Cortex of kidney (tissue), 1 donor: ENCODE measurements at places on chromosomes 2 and 18.

- no peak for DNase-seq
Observed at GRCh38 chr2:150909613-150910012, 352.1 kb downstream of the RBM43 start.

GRCh38 chr2:122999258-122999657 is 1025.8 kb upstream of the CNTNAP5 start:
- DNase-seq, result no peak

GRCh38 chr18:11284811-11285210 is 135.4 kb upstream of the PIEZO2 start:
- DNase-seq, result no peak

GRCh38 chr2:237696461-237696860 is 69.1 kb downstream of the LRRFIP1 start:
- no peak for DNase-seq

DNA sequence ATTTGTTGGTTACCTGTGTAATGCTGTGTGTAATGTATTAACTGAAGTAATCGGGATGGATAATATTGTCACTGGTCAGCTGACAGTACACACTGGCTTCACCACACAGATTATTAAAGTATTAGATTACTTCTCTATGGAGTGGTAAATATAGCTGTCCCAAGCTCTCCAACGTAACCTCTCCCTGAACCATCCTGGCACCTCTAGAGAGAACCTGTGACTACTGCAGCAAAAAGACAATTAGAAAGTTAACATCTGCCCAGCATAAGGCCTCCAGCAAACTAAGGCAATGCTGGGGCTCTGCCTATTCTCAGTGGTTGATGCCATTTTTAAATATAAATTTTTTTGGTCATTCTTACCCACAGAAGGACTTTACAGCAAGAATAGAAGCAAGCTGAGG is 351.3 kb downstream of the GPD2 start:
- no peak for DNase-seq

GRCh38 chr2:73307720-73308119 is 14.4 kb upstream of the EGR4 start:
- no peak for DNase-seq

- no peak for DNase-seq
Observed at GRCh38 chr18:44857081-44857480, 176.4 kb downstream of the SETBP1 start.

- no peak for DNase-seq
Observed at GRCh38 chr18:53147472-53147871, 807.5 kb downstream of the DCC start.

- DNase-seq, result no peak
Observed at GRCh38 chr2:79292958-79293315, 133.4 kb upstream of the REG3A start.

- DNase-seq, result no peak
Observed at GRCh38 chr2:230537531-230537976, 121.6 kb downstream of the SP100 start.

DNA sequence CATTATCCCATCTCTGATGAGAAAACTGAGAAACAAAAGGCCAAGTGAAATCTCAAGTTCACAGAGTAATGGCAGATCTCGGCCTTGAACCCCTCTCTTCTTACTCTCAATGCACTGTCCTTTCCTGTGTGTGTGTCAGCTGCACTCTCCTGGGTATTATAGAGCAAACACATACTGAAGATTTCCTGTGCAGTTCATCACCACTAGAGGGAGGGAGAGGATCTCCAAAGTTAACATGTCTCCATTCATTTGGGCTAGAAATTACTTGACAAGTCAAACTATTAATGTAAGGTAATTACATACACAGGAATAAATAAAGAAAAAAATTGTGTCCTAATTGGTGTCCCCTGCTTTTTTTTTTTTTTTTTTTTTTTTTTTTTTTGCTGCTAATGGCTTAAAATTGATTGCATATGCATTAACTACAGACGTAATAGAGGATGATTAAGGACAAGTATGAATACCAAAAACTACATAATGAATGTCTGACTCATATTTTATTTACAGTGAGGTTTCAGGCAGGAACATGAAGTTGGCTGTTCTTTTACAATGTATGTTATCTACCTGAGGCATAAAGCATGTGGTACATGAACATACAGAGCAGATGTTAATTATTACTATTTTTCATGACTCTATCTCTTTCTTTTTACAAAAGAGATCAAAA is 269.2 kb downstream of the NYAP2 start:
- DNase-seq, result no peak

- no peak for DNase-seq
Observed at GRCh38 chr2:153214337-153214736, 264.2 kb downstream of the RPRM start.

DNA sequence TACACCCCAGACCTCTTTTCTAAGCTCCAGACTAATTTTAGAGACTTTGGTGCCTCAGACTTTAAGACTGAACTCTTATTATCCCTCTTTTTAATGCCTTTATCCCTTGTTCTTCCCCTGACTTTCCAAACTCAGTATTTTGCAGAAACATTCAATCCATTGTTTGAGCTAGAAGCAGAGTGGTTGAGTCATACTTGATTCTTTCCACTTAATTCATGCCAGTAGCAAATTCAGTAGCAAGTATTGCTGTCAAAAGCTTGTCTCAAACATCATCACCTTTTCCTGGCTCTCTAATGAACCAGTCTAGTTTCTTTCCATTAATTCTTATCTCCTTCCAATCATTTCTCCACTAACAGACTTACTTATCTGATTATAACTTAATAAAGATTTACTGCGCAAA is 699.7 kb upstream of the ZNF804A start:
- DNase-seq, result no peak

DNA sequence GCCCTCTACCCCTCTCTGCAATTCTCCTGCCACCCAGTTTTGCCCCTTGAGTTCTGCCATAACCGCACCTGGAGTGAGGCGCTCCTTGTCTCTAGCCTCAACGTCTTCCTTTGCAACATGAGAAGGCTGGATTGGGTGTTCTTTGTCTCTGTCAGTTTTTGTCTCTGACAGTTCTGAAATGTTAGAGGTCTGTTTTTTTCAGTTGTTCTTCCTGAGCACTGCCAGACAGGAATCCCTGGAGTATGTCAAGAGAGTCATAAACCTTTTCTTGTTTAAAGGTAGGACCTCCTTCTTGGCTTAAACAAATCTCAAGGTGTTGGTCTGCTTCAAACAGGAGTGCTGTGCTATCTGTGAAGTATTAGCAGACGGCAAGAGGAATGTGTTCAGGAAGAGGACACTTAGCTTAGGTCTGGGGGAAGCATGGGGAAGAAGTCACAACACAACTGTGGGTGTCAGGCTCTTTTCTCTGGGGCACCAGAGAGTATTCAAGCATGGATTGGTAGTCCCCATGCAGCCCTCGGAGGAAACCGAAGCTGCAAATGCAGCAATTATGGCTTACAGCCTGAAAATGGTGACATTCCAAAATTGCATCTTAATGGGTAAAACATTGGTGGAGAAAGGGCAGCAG is 32.3 kb downstream of the AFF3 start:
- no peak for DNase-seq

DNA sequence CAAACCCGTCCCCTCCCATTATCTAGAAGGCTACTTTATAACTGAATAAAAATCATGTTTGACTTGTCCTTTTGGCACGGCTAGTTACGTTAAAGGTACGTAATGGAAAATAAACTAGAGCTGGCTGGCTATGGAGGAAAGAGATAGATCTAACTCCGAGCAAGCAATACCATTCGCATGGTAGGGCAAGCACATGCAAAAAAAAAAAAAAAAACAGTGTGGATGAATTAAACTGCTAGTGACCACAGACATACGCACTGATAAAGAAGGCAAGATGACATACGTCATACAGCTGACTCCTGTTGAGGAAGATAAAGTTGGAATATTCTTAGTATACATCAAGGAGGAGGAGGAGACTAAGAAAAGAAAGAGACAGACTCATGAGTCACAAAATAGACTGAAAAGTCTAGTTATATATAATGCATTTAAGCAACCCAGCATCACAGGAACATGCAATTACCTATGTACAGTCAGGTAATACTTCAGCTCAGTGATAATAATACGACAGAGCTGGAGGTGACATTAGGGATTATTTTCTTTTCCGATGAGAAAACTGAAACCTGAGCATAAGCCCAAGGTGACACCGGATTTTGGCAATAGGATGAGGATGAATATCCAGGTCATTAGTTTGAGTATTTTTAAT is 37.9 kb upstream of the NARS1 start:
- DNase-seq, result no peak

DNA sequence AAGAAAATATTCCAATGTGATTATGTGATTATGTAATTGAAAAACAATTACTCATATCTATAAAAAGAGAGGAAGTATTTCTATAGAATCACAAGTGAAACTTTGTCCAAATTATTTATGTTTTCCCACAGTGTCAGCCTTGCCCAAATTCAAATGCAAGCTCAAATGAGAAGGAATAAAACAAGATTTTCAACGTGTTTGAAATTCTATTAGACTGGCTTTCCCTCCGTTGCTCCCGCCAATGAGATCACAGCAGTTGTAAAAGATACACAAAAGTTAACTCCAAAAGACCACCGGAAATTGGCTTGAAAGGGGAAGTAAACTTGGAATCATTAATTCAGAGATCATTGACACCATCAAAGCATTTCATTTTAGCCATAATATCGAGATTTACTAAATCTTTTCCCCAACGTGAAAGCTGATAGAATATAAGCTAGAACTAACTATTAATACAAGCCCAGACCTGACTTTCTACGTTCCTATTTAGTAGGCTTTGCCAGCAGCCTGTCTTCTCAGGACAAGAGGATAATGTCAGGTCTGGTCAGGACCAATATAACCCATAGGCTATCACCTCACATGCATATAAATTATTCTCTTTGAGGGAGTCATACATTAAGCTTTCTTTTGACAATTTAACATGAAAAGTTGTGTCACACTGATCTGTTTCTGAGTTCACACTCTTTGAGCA is 222.6 kb upstream of the CHAC2 start:
- DNase-seq, result no peak

GRCh38 chr18:51568151-51568550 is 370.7 kb upstream of the MEX3C start:
- DNase-seq, result no peak

GRCh38 chr2:108200569-108200968 is 39.2 kb upstream of the SULT1C3 start:
- no peak for DNase-seq

GRCh38 chr2:218327451-218328210 is 29.0 kb upstream of the CATIP start:
- no peak for DNase-seq

DNA sequence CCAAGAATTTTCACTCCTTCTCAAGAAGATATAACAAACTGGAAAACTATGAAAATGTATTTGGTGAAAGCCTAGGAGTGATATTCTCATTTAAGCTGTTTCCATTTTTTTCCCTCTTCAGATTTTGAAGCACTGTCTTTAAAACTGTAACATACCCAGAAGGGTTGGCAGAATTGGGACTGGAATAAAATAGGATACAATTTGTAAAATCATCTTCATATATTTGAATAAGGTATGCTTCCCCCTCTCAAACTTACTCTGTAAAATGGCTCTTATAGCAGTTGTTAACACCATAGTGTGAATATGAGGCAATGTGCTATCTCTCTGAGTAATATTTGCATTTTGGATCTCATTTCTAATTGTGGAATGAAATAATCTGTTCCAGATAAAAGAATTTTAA is 676.4 kb downstream of the ARHGAP15 start:
- no peak for DNase-seq

GRCh38 chr2:177338177-177338721 is 54.3 kb upstream of the AGPS start:
- no peak for DNase-seq

DNA sequence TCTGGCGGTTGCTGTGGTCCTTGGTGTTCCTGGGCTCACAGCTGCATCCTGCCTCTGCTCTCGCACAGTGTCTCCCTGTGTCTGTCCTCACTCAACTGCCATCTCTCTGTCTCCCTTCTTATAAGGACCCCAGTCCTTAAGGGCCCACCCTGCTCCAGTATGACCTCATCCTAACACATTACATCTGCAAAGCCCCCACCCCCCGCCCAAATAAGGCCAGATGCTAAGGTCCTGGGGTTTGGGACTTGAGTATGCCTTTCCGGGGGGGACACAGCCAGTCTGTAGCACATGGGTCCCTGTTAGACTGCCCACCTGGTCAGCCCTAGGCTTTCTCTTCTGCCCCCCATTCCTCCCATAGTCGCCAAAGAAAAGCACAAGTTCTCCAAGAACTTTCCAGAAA is 40.7 kb downstream of the FER1L5 start:
- no peak for DNase-seq

GRCh38 chr18:80010551-80010906 is 22.2 kb upstream of the TXNL4A start:
- no peak for DNase-seq

- no peak for DNase-seq
Observed at GRCh38 chr2:168851674-168852320, 38.4 kb downstream of the SPC25 start.

GRCh38 chr2:11753886-11754699 is 7.7 kb downstream of the LPIN1 start:
- no peak for DNase-seq

DNA sequence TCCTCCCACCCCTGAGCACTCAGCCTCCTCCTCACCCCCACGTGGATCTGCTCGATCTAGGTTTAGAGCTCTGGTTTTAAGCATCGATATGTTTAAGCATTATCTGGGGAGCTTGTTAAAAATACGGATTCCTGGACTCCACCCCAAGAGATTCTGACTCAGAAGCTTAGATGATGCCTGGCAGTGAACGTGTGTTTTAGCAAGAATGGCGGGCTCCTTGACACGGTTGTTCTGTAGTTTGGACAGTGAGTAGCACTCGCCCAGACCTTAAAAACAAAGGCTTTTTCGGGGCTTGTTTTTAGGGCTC is 47.3 kb downstream of the LDLRAD4 start:
- DNase-seq, result no peak

DNA sequence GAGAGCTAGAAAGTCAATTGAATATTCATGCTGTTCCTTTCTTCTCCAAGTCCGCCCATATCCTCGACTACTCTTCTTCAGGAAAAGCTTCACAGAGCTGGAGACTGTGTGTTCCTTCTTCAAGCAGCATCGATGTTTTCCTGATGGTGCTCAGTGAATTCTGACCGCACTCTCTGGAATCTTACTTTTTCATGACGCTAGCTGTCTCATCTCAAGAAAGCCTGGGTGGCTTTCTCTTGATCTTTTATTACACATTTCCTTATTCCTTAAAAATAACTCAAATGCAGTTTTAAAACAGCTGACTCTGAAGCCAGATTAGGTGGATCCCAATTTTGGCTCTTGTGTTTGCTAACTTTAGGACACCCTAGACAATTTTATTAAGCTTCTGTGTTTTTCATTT is 1245.1 kb upstream of the LRRTM1 start:
- no peak for DNase-seq

DNA sequence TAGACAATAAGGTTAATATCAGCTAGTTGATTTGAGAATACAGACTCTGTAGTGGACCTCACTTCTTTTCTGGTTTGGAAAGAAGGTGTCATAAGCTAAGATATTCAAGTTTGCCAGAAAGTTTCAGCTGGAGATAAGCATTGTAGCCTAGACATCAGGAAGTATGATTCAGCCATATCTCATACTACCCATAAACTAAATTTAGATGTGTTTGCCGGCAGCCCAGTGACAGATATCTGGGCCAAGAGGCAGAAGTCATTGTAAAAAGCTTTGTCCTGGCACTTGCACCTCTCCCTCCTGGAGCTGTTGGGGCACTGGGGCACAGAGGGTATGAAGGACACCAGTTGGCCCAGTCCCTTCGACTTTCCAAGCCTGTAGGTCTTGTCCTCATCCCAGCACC is 128.0 kb downstream of the EPHA4 start:
- no peak for DNase-seq

- no peak for DNase-seq
Observed at GRCh38 chr2:17951563-17951962, 73.1 kb downstream of the KCNS3 start.
